ENCODE measurements at places on chromosomes 12 and 14.

DNA sequence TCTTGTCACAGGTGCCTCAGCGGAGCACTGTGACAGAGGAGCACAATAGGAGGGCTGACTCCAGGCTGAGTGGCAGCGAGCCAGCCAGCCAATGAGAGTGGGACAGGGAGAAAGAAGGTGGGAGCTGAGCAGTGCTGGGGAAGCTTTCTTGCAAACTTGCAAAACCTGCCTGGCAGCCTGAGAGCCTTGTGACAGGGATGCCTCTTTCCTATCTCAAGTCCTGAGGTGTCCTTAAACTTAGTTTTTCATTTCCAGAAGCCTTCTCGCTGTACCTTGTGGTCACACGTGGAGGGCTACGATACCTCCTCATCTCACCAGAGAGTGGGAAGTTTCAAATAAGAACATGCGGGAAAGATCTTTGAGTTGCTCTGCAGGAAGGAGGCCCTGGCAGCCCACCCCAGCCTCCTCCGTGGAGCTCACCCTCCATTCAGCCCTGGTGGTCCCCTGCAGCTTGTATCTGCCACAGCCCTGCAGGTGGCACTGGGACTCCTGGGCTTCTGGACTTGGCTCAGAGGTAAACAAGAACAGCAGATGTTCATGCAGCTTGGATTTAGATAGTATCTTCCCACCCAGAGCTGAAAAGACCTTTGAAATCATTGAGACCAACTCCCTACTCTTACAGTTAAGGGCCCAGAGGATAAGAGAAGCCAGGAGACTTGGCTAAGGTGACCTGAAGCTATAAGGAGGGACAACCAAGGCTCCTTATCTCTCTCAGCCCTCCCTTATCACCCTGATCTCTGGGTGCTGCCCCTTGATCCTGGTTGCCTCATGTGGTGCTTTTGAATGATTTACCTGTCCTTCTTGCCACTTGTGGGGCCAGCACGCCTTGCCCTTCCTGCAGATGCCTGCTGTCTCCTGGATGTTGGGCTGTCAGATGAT is 153.5 kb upstream of the MAX start:
- DNase-seq, result peak; percentile 17

DNA sequence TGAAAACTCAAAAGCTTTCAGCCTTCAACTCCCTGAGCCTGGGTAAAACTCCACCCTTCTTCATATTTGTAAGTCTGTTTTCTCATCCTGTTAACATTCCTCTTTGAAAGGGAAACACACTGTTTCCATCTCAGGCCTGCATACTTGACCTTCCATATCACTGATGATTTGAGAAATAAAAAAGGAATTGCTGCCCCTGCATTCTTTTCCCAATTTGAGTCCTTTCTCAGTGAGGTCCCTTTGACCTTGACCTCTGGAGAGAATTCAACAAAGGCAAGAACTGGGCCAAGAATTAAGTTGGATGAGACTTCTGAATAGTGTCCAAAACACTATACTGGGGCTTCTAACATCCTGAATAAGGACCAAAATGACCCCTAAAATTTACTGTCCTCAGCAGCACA is 108.0 kb downstream of the AEBP2 start:
- DNase-seq, result no peak

DNA sequence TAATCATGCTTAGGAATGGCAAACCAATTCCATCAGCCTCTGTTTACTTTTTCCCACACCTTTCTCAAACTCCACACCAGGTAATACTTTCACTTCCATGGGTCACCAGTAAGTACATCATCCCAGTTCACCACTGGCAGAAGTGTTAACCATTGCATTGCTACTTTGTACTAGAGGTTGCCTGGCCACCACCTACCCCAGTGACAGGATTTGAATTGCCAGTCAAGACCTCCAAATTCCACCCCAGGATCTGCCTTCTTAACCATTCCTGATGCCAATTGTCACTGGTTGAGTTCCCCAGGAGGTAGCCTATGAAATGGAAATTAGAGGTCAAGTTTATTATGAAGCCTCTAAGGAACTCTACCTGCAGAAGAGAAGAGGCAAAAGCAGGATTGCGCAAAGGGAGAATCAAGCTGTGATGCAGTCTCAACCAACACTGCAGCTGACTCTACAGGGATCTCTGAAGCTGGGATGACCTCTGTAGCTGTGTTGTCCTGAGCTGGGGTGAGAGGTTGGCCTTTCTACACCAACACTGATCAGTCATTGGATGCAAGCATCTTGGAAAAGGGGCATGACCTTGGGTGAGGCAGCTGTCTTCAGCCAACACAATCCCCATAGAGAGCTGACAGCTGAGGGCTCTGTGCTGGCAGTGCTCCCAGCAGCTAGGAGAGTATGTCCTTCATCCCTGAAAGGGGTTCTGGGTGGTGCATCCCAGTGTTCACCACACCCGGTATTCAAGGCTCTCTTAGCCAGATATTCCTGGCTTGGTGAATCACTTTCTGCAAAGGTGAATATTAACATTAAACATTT is 37.0 kb upstream of the HMGA2 start:
- DNase-seq, result no peak

DNA sequence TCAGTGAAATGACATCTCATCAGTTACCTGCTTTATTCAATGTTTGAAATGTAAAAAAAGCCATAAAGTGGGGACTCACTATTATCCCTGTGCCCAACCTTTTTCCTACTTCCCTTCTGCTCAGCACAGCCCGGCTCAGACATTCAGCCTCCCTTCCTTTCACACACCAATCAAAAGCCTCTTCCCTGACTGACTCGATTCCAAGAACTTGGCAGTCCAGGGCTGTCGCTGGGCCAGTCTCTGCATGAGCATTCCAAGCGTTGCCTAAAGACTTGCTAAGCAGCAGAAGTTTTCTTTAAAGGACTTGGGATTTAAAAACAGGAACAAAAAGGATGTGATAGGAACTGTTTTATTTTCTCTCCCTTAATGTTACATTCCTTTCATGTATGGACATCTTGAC is 22.7 kb downstream of the ITPR2 start:
- DNase-seq, result no peak

- DNase-seq, result no peak
These were observed 123.9 kb upstream of the FOXN3 start for GRCh38 chr14:89540830-89541470.

DNA sequence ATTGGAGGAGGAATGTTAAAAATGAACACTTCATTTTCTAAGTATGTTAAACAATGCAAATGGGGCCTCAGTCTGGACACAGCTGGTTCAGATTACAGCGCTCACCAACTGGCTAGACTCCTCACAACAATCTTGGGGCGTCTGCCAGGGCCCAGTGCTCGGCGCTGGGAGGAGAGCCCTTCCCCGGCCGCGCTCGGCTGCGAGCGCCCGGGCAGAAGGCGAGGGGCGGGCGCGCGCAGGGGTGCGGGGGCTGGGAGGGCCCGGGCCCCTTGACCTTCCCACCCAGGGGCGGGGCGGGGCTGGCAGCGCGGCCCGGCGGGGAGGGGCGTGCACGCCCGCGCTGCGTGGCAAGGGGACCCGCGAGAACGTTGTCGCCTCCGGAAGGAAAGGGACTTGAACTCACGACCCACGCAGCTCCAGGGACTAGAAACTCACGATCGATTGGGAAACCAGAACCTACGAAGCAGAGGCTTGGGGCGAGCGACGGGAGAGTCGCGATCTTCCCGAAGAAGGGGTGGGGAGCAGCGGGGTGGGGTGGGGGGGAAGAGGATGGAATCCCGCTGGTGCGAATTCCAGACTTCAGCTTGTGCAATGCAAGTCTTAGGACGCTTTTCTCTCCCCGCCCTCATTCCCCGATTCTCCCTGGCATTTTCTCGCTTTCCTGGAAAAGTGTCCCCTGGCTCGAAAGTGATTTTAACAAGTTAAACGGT is at the start of gene FBLN5:
Gene FBLN5, minus strand, starts transcription at position 220 of the 710 bp plus-strand sequence. CDS start 465 bp downstream, outside the sequence.
- DNase-seq, result peak; percentile 58

DNA sequence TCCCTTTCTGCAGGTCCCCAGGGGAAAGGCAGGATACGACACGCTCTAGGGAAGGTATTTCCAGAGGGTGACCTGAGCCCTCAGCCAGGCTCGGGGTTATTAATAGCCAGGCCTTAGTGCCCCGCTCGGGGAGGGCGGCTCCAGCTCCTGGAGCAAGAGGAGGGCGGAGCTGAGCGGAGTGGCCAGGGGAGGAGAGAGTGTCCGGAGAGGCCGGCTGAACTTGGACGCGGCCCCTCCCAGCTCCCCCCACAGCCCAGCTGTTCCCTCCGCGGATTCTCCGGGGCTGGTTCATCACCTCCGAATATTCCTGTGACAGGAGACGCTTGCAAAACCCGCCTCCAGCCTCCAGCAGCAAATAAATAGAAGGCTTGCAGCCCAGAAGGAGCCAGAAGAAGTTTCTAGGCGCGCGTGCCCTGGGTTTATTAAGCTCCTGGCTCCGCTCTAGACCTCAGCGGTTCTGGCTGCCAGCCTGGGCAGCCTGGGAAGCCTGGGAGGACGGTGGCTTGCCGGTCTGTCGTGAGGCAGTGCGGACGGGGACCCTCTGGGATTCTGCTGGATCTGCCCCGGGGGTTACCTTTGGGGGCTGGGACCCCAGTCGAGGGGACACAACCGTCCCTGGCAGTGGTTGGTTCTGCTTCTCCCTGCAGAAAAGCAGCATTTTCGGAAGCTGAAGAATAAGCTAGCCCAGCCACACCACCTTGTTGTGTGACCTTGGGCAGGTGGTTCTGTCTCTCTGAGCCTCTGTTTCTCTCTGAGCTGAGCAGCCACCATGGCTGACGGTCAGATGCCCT is at the start of gene HSPB8:
Gene HSPB8, plus strand, starts transcription at position 388 of the 791 bp plus-strand sequence. Its CDS starts 382 bp downstream, at position 770.
- no peak for DNase-seq

DNA sequence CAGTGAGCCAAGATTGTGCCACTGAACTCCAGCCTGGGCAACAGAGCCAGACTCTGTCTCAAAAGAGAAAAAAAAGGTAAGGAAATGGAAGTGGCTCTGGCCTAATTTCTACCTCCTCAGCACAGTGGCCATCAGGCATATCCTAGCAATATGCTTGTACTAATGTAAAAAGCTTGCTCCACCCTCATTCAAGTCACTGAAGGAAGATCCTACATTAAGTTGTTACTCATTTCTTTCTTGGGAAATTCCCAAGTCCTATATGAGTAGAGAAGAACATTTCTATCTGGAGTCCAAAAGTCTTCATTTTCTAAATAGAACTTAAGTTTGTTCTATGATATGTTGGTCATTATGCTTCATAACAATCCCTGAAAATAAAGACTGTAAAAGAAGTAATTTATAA is 67.3 kb upstream of the HOXC13 start:
- no peak for DNase-seq

DNA sequence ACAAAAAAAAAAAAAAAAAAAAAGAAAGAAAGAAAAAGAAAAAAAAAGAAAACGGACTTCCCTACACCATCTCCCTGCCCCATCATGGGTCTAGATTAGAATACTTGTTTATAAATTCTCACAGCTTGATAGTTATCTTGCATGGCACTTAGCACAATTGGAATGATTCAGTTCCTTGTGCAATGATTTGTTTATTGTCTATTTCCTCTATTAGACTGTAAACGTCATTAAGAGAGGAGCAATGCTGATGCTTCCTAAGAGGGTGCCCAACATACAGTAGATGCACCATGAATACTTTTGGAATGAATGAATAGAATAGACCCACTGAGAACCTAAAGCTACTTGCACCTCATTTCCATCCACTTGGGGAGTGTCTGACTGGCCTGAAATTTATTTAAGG is 40.8 kb downstream of the PAX9 start:
- no peak for DNase-seq

DNA sequence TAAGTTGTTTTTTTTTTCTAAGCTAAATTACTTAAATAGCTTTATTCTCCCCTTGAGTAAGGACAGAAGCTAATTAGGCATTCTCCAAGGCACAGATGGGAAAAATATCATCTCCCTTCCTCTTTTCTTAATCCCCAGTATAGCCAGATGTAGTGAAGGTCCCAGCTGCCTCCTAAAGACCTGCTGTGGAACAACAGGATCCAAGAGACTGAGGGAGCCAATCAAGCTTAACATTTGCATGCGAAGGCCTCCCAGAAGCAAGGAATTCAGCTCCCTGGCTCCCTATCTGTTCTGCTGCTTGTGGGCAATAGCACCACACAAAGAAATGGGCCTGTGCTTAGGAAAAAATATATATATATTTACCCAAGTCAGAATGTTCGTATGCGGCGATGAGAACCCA is 255.2 kb downstream of the SYT1 start:
- no peak for DNase-seq

DNA sequence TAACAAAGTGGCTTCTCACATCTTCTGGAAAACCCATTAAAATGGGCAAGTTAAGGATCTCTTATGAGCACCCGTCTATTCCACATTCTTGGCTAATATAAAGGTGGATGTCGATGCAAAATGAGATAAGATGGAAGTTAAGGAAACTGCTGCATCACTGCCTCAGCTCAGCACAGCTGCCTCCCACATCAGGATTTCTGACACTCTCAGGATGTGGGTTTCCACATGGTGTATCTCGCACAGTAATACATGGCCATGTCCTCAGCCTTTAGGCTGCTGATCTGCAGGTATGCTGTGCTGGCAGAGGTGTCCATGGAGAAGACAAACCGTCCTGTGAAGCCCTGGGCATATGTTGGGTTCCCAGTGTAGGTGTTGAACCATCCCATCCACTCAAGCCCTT is 1348.0 kb downstream of the TMEM121 start:
- DNase-seq, result no peak

Measured in CD4-positive, alpha-beta T cell treated with Interleukin-17A for 4 hours (primary cell).